ENCODE measurements at places on chromosomes 12 and 14.
A peak's percentile ranks its signal among the peaks of the same experiment; 100 is the strongest.

- DNase-seq, result no peak
Measured at GRCh38 chr14:92610849-92611271, 97.3 kb downstream of the RIN3 start.

DNA sequence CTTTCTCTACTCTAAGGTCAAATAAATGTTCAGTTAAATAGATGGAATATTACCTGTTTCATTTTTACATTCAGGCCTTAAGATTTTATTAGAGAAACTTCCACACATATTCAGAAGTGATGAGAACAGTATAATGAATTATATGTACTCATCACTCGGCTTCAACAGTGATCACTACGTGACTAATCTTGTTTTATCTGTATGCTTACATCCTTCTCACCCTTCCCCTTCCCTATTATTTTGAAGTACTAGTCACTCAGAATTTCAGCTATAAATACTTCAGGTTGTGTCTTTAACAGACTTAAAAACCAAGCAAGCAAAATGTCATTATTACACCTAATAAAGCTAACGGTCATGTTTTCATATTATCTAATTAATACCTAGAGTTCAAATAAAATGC is 34.9 kb downstream of the ETV6 start:
- no peak for DNase-seq

- no peak for DNase-seq
Measured at GRCh38 chr14:92737206-92737605, 11.2 kb downstream of the LGMN start.

DNA sequence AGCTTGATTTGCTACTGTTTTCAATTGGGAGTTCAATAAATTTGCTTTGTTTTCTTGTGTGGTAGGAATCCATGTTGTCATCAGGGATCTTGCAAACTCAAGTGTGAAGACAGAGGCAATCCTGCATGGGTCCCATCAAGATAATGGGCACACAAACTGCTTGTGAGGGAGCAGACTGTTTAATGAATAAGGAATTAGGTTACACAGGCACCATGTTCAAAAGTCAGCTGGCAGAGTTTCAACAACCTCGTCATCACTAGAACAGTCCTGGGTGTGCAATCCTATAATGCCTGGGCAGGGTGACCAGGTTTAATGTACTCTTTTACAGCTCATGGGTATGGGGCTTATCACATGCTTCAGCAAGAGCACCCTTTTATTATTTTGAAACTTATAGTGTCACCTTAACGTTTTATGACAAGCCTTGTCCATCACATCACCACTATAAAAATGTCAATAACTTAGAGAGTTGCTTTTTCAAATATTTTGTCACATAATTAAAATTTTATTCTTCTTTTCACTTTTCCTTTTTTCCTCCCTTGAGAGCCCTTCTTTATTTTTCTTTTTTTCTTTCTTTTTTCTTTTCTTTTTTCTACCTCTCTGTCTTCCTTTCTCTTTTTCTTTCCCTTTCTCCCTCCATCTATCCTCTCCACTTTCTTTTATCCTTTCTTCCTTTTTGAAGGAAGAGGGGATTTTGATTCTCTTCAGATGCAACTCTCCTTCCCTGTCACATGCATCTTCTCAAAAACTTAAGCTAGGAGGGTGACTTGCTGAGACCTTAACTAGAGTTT is 252.2 kb upstream of the ATP2B1 start:
- no peak for DNase-seq

DNA sequence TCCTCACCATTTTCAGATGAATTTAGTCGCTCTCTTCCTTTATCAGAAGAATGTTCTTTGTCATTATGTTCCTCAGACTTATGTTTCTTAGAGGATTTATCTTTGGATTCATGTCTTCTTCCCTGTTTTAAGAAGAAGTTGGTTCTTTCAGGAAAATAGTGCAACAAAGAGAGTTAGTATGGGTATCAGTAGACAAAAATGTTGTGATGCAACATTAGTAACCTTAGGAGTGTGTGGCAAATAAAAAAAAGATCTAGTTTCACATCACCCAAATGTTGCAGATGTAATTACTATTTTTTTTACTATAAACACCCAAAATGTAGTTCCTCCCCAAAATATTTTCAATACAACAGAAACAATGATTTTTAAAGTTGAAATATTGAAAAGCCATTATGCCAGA is 7.8 kb downstream of the RSRC2 start:
- no peak for DNase-seq

DNA sequence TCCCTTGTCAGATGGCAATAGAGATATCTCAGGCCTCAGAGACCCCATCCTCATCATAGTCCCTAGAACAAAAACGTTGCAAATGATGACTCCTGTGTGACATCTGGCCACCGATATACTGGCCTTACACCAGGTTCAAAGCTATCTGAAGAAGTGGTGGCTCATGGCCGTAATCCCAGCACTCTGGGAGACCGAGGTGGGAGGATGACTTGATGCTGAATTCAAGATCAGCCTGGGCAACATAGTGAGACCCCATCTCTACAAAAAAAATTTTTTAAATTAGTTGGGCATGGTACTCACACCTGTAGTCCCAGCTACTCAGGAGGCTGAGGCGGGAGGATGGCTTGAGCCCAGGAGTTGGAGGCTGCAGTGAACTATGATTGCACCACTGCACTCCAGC is 13.1 kb downstream of the CAMKK2 start:
- no peak for DNase-seq

- no peak for DNase-seq
Measured at GRCh38 chr14:93019367-93019843, 96.3 kb downstream of the ITPK1 start.

DNA sequence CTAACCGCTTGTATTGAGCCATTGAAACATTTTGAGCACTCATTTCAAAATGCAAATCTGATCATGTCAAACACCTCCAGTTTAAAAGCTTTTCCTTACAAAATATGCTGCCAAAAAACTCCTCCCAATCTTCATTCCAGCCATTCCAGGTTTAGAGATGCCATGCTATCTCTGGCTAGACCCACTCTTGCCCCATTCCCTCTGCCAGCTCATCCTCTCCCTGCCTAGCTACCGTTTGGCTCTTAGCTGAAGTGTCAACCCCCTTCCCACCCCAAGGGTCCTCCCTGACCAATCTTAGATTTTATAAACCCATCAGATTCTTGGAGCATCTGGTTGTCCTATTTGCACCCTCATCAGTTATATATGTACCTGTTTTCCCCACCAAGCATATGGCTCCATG is 75.0 kb downstream of the SCAF11 start:
- no peak for DNase-seq

- DNase-seq, result no peak
Measured at GRCh38 chr12:107014055-107014454, 27.1 kb upstream of the MTERF2 start.

DNA sequence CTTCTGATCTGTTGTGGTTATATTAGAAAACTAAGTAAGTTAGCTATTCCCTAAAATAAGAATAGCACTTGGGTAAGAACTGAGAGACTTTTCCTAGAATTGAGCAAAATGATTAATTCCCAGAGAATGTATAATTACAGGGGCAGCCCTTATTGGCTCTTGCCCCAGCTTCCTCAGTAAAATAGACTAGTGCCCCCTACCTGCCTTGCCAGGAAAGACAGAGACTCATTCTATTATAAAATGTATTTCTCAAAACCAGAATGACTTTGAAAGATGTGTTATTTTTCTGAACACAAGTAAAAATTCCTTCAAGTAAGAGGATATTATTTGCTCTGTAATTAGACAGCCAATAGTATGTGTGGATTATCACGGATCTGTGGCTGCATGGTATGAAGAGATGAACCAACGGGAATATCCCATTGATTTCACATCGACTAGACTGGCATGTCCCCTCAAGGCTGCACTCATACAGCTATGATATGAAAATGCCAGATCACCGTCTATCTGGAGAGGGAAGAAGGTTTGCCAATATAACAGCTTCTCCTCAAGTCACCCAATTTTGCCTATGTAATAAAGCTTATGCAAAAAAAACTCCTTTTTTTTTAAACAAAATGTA is 7.4 kb upstream of the GLRX5 start:
- no peak for DNase-seq

DNA sequence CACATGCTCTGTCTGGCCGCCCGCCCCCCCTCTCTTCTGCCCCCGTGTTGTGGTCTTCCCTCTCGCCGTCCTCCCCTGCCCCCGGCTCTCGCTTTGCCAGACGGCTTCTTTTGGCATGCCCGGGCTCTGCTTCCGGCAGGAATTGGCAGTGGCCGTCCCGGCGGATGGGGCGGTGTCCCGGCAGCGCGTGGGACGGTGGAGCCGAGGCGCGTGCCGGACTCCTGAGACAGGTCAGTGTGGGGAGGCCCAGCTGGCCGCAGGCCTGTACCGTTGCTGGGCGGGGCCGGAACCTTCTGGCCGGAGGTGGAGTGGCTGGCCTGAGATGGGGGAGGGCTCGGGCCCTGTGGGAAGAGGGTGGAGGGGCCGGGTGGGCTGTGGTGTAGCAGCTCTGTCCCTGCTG is 17.1 kb downstream of the KIF26A start:
- no peak for DNase-seq

DNA sequence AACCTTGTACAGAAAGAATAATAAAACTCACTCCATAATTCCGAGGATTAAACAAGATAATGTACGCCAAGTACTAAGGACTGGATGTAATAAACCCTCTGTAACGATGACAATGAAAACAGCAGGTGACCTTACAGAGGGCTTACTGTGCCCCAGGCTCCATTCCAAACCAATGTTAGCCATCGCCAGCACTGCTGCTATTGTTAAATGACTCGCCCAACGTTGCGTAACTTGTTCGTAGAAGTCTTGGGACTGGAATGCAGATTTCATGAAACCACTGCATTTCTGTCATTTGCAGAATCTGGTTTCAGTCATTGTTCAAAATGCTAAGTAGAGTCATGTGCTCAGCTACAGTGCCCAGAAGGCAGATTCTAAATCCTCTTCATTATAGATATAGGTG is 728 bp upstream of the STON2 start:
- no peak for DNase-seq

DNA sequence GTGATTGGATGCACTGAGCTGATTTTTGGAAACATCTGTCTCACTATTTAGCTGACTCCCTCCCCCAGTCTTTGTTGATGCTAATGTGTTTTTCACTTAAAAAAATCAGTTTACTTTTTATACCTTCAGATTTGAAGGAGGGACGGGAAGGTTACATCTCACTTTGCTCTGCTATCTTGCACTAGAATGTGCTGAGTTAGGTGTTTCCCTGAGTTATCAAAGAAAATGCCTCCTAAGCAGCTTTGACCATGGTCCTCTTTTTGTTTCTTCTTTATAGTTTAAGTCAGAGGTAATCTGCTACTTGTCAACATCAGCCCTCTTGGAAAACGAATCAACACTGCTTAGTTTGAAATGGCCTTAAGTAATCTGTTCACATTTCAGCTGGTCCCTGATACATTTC is 222.0 kb downstream of the TMEM132D start:
- DNase-seq, result no peak

- no peak for DNase-seq
Measured at GRCh38 chr12:9869307-9870161, at the start of gene CLEC2B. TSS of gene CLEC2B (minus strand) at chr12:9869354.

GRCh38 chr12:124568431-124569374 is 1.3 kb upstream of the NCOR2 start:
- no peak for DNase-seq

GRCh38 chr14:103444837-103445524 is 59.8 kb downstream of the MARK3 start:
- DNase-seq, result no peak

DNA sequence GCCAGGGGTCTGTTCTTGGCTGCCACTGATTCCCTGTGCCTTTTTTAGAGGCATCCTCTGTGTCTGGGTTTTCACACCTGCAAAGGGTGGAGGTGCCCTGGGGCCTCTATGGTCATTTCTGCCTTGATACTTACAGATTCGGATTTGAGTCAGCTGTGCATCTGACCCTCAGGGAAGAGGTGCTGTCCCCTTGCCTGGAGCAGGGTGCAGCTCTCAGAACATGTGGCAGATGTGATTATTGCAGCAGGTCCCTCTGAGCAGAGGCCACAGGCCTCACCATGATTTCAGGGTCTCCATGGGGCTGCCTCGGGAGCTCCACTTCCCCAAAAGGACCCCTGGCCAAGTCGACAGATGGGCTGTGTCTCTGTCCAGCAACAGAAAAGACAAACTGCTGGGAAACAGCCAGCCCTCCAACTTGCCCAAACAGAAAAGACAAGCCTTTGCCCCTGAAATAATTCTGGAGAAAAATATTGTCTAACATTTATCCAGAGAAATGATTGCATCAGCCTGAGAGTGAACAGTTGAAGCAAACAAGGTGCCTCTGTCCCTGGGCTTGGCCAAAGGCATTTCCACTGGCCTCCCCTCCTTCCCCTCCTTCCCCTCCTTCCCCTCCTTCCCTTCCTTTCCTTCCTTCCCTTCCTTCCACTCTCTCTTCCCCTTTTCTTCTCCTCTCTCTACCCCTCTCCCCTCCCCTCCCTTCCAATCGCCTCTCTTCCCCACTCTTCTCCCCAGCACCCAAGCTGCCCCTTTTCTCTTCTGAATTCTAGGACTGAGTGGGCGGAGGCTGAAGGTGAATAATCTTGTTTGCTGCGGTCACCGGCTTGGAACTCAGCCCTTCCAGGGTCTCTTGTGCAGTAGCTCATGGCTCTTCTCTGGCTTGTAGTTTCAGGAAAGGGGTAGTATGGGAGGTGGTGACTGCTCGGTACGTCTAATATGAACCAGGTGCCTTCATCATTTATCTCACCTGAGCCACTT is 676 bp downstream of the SERPINA3 start:
- DNase-seq, result no peak

DNA sequence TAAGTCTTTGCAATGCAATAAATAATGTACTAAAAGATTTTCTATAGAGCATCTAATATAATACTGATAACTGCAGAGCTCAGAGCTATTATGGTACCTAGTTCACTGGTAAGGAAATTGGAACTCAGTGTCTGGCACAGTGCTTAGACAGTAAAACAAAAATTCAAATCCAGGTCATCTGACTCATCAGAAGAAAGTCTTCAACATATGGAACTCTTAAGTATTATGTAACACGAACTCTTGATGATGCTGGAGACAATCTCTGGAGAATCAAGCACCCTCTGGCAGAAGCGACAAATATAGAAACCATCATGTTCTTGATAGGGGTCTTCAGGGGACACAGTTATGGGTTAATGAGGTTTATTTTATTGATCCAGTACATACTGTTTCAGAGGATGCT is 37.3 kb upstream of the TRHDE start:
- no peak for DNase-seq

GRCh38 chr12:95547522-95548055 is 3.7 kb downstream of the USP44 start:
- no peak for DNase-seq

GRCh38 chr12:19288603-19289244 is 150.6 kb upstream of the AEBP2 start:
- no peak for DNase-seq

DNA sequence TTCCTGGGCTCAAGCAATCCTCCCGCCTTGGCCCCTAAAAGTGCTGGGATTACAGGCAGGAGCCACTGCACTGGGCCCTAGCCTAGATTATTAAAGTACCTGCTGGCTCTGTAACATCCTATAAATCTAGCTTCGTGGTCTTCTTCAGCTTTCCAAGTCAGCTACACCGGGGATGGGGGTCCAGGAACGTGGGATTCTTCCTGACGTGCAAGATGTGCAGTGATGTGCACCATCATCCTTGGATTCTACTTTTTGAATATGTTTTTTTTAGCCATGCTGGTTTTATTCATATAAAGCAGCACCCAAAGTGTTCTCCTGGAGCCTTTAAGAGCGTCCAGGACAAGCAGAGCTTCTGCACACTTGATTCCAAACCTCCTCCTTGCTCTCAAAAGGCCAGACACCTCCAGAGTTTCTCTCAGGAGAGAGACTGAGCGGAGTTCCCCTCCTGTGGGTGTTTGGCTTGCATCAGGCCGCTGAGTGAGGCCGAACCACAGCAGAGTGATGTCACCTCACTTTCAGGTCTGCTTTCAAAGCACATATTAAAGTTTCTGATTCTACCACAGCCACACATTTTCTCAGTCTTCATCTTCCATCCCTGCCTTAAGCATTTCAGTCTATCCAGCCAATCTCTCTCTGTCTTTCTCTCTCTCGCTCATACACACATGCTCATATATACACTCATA is 33.4 kb downstream of the VCPKMT start:
- peak; percentile 65 for DNase-seq

Measured in activated CD8-positive, alpha-beta memory T cell treated with anti-CD3 and anti-CD28 coated beads for 1 hour (primary cell).